Activated T-helper 1 cell treated with anti-CD3 and anti-CD28 coated beads, Interleukin-2, amount 50 U/mL, for 16 hours (primary cell): ENCODE measurements at places on chromosomes 3 and 15.

GRCh38 chr3:58169371-58169770 is 41.4 kb downstream of the DNASE1L3 start:
- DNase-seq, result no peak

DNA sequence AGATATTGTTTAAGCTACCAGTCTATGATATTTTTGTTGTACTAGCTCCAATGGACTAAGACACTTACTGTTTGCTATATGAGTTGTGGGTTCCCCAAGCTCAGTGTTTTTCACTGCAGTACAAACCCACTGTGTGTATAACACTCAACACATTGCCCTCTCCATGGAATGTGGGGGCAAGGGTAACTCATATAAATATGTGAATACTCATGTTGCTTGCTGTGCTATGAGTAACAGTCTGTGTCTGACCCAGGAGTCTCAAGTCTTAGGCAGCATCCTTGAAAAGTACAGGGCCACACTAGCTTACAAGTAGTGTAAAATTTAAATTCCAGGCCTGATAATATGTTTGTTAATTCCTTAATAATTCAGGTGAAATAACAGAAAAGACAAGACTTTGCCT is 22.5 kb upstream of the CNTN3 start:
- DNase-seq, result no peak

- DNase-seq, result no peak
These were observed 8.3 kb upstream of the TM4SF4 start for GRCh38 chr3:149466192-149466591.

DNA sequence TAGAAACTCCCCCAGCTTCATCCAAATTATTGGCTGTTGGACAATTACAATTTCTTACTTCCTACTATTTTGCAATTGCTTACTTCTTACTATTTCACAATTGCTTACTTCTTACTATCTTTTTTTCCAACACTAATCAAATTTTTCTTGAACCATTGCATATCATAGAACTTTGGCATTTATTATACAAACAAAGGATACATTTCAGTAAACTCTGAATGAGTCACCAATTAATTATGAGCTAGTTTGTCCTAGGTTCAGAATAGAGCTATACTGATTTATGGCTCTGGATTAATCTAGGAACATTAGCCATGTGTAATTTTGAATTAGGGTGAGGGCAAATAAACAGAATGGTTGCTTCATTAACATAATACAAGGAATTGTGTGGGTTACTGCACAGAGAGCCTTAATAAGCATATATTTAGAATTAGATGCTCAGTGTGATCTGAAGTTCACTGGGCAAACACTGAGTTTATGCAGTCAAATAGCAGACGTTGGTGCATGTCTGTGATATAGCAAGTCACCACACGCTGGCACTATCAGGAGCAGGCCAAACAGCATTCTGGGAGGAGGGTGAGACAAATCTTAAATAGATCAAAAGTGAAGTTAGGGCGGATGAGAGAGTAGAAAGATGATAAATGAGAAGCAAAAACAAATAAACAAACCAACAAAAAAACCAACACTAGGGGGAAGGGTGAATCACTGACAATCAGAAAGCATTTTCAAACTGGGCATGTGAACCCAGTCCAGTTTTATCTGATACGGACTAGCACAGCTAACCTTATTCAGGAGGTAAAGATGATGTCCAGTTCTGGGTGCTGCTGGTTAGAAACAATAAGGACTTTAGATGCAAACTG is 21.5 kb downstream of the GABRR3 start:
- no peak for DNase-seq

DNA sequence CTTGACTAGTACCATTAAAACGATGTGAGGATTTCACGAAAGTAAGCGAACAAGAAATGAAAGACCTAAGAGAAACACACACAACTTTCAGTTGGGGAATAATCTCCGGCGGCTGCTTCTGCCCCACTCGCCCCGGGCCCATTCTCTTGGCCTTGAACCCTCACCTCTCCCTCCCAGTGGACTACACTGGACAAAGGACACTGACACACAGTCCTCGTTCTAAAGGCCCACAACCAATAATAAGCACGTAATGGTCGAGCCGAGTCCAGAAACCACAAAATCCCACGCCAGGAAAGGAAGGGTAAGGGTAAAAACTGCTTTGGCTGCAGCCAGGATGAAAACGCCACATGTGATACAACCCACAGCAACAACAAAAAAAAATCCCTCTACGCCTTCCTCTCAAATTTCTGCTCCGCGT is 469 bp downstream of the ZNF770 start:
- DNase-seq, result no peak

DNA sequence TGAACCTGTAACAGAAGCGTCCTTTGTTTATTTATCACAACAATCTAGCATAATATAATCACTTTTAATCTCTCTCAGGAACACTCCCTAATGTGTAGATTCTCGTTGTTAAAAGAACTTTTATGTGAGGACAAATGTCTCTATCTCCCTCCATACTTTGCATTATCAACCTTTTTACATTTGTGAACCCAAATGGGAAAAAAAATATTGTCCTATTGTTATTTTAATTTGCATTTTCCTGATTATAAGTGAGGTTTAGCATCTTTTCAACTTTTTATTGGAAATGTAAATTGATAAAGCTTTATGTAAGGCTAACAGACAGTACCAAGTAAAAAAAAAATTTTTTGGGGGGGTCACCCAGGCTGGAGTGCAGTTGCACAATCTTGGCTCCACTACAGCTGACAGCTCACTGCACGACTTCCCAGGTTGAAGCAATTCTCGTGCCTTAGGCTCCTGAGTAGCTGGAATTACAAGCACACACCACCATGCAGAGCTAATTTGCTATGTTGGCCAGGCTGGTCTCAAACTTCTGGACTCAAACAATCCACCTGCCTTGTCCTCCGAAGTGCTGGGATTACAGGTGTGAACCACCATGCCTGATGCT is 33.0 kb upstream of the DENND4A start:
- no peak for DNase-seq

GRCh38 chr15:67670647-67671305 is 128.3 kb downstream of the MAP2K5 start:
- no peak for DNase-seq

GRCh38 chr3:186406669-186407635 is 44.9 kb upstream of the DGKG start:
- DNase-seq, result no peak

- no peak for DNase-seq
These were observed 17.7 kb downstream of the IREB2 start for GRCh38 chr15:78455749-78456148.

DNA sequence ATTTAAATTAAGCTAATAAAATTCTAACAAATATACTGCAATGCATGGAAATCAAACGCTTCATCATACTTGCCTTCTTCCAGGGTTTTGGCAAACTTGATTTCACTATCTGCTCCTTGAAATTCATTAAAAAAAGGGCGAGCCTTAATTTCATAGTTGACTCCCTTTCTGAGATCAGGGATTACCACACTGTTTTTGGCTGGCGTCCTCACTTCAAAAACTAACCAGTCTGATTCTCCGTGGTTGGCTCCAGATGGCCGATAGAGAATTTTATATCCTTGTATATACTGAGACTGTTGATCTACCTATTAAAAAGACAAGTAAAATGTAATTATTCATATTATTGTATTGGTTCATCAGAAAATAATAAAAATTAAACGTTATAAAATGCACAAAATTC is 1106.8 kb downstream of the ROBO1 start:
- no peak for DNase-seq

DNA sequence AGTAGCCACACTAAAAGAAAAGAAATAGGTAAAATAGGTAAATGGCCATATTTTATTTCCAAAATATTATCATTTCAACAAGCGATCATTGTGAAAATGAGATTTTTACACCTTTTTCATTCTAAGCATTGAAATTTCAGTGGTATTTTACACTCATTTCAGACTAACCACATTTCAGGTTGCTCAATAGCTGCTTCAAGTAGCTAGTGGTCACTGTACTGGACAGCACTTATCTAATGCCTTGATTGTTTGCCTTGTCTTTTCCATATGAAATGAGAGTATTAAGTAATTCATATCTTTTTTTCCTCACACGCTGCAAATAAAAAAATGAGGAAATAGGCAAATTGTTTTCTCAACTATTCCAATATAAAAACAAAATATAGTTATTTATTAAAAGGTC is 332.8 kb downstream of the NLGN1 start:
- no peak for DNase-seq

DNA sequence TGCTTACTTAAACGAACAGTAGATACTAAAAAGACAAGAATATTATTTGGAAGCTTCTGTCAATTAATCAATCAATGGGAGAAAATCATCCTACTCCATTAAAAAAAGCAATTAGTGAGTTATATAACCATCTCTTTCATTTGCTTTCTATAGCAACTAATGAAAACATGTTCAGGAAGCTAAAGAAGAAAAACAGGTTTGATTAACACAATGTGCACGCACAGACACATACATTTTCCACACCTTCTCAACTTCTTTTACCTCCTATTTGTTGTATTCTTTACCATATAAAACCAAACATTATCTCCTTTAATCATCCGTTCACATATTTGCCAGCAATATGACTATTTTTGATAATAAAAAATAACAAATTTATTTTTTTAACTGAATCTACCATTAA is 111.3 kb downstream of the GBE1 start:
- DNase-seq, result no peak
